Femur (tissue), 1 donor: ENCODE measurements at places on chromosomes 4 and X.

- no peak for DNase-seq
These were observed 103.5 kb upstream of the OTUD4 start for GRCh38 chr4:145283909-145284308.

- no peak for DNase-seq
These were observed 498.0 kb downstream of the STPG2 start for GRCh38 chr4:97645071-97645821.

DNA sequence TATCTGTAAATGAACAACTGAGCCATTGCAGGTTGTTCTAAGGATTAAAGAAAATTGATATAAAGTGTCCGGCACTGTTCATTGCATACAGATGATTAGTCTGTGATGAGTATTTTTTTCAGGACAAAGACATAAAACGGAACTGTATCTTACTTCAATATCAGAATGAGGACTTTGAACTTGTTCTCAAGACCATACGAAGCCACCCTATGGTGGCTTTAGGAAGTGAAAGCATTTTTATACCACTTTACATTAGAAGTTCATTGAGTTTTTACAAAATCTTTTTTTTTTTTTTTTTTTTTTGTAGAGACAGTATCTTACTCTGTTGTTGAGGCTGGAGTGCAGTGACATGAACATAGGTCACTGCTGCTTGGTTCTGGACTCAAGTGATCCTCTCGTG lies 45.2 kb upstream of the TRIM2 start:
- no peak for DNase-seq

DNA sequence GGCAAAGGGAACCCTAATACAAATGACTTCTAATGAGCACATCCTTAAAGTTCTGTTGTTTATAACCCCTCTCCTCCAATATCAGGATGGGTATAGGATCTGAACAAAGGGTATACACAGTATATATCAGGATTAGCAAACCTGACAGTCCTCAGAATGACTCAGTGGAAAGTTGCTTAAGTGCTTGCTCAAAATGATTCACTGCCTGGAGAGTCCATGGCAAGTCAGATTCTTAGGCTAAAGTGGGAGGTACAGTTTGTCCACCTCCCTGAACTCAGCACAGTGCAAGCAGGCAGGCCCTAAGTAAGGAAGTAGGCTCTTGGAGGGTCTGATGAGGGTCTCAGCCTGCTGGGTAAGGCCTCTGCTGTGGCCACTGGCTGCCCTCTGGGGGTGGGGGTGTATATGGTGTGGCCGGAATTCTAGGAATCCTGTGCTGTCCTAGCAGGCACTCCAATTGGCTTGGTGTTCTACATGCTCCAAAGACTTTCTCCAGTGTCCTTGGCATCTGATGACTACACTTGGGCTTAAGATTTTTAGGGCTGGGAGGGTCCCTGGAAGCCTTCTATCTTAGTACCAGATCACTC lies 54.3 kb downstream of the CHRDL1 start:
- DNase-seq = no peak

DNA sequence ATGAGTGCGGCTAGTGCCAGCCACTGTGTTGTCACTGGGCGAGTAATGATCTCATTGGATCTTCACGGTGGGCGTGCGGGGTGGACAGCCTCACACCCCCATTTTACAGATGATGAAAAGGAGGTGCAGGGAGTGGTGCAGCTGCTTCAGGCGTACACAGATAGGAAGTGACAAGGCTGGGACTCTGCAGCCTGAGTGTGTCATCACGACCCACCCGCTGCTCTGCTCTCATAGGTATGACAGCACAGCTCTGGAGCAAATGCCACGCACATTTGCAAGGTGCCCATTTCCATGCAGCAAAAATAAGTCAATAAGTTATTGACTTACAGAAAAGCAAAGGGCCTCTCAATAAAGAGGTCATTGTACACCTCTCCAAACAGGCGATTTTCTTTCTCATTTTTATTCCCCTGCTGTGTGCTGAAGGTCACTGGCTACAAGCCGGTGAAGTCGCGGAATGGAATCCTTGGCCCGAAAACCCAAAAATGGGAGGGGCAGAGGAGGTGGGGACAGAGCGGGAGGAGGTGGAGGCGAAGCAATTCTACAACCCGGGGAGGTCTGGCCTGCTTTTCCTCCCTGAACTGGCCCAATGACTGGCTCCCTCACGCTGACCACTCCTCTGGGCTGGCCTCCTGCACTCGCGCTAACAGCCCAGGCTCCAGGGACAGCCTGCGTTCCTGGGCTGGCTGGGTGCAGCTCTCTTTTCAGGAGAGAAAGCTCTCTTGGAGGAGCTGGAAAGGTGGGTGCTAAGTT lies at the start of gene SOD3:
Gene SOD3 (plus strand): TSS at position 658 of the 750 bp plus-strand sequence. CDS start 3,949 bp downstream, outside the sequence.
- DNase-seq = peak; percentile 91

GRCh38 chr4:189771696-189772361 lies 168.8 kb upstream of the FRG1 start:
- no peak for DNase-seq

- DNase-seq = peak; percentile 66
These were observed 1.6 kb upstream of the LNX1 start for GRCh38 chr4:53592686-53593501.

GRCh38 chr4:147629783-147630730 lies 12.9 kb downstream of the TMEM184C start:
- DNase-seq = no peak

DNA sequence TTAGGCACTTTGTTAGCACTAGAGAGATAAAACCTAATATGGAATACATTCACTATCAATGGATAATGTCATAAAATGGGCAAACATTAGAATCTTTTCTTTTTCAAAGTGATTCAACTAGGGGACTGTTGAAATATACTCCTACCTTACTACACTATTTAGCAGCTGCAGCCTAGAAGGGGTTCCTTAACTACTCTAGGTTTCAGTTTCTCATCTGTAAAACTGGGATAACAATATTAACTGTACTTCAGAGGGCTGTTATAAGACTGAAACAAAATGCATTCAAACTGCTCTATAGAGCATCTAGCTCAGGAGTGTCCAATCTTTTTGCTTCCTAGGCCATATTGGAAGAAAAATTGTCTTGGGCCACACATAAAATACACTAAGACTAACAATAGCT lies 147.4 kb downstream of the CDS1 start:
- DNase-seq = no peak

DNA sequence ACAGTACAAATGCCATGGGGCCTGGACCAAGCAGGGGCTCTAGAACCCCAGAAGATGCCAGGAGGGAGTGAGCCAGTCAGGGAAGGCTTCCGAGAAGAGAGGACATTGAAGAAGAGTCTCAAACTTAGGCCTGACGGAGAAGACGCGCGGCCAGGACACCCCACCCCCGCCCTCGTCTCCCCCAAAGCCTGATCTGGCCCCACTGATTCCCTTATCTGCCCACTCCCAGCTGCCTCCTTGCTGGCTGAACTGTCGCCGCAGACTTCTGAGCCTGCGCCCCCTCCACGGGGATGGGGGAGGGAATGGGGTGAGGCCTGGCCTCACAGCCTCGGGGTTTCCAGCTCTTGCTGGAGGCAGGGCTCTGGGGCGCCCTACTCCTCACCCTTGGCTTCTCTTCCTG lies 3.6 kb upstream of the GATA1 start:
- DNase-seq = no peak

DNA sequence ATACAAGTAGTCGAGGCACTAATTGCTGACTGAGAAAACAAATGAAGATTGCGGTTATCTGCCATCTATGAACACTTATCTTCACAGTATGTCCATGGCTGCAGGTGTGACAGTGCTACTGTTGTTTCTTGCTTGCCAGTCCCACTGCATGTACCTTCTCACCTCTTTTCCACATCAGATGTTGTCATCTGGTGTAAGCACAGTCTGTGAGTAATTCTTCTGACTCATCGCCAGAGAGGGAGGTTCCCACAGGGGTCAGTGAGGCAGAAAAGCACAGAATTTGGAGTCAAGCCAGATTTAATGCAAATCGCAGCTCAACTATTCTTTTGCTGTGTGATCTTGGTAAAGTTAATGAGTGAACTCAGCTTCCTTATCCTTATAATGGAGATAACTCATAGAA lies 144.4 kb downstream of the GLRA2 start:
- DNase-seq = peak; percentile 37
